Ascending aorta (tissue), 2 donors: ENCODE measurements at places on chromosomes 2 and 18. TPM values are rescaled to one million over a fixed set of nuclear protein-coding genes. Genes with fewer than 3 reads are reported as not detected.

DNA sequence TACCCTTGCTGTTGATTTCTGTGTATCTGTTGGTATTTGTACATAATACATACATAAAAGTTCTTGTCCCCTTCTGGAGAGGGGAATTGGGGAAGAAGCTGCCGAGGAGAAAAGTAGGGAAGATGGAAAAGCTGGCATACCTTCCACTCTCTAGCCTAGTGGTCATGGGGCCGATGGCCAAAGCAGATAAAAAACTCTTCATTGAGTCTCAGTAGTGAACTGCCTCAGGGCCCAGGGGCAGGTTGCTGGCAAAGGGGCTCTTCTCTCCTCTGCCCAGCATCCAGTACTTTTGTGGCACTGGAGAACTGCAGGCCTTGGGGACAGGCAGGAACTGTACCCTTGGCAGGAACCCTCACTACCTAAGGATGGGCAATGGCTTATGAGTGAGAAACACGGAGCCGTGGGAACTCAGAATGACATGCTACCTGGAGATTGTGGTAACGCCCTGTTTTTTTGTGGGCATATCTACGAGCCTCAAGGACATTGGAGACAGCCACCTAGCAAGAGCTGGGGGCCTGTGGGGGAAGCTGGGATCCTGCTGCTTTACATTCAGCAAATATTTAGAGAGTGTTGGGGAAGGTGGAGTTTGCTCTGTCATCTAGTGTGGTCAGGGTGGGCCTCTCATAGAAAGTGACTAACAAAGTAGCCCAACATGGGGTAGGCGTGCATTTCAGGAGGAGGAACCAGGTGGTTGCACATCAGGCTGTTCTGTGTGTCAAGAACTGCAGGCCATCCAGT, 22.6 kb upstream of the ITGB6 start:
- H3K27ac ChIP-seq, result no peak overlapping the region
- DNase-seq, result no peak
- H3K27me3 ChIP-seq, result no peaks in the 10 kb centered on the region
- H3K4me3 ChIP-seq, result no peak overlapping the region
- peaks cover 3% of the 10 kb centered on the region for H3K4me1 ChIP-seq

- no peaks in the 10 kb centered on the region for H3K4me1 ChIP-seq
- H3K4me3 ChIP-seq, result no peak overlapping the region
- DNase-seq, result no peak
- peaks cover 4% of the 10 kb centered on the region for H3K36me3 ChIP-seq
Observed at GRCh38 chr18:79211844-79212243, 142.7 kb downstream of the ATP9B start.

GRCh38 chr18:63070767-63071502, 248.6 kb downstream of the BCL2 start:
- H3K4me1 ChIP-seq, result no peaks in the 10 kb centered on the region
- H3K27ac ChIP-seq, result no peak overlapping the region
- no peak for DNase-seq
- H3K27me3 ChIP-seq, result no peaks in the 10 kb centered on the region

TEX44 gene
- not detected for total RNA-seq

EMILIN1 gene
- 301 TPM for total RNA-seq

HOXD12 gene
- not detected for total RNA-seq

ARHGEF33 gene
- total RNA-seq, result 6.4 TPM
